Eye (tissue), 1 donor: ENCODE measurements at places on chromosomes 6 and 20.

DNA sequence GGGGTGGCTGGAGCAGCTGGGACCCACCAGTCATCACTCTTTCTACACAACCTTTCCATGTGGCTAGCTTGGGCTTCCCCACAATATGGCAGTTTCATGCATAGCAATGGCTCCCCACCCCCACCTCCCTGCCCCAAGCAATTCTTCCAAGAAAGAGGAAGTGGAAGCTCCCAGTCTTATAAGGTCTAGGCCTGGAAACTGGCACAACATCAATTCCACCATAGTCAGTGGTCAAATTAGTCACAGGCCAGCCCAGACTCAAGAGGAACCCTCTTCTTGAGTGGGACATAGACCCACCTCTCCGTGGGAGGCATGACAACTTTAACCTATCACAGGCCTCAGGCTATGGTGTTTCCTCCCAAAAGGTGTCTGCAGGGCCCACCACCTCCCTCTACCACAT is 17.7 kb downstream of the TGM6 start:
- DNase-seq: no peak

DNA sequence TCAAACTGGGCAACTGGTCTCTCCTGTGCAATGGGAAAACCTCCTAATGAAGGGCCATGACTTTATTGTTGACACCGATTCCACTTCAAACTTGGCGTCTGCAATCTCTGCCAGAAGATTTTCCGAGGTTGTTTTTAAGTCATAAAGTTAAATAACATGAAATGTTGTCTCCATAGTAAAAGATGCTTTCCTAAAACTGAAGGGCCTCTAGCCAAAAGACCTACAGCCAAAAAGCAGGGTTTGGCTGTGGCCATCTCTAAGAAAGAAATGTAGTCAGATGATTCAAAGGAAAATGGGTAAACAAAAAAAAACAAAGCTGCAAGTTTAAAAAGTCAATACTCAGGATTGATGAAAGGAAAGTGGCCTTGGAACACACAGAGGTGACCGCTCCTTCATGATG is 14.1 kb downstream of the CD93 start:
- DNase-seq: no peak

DNA sequence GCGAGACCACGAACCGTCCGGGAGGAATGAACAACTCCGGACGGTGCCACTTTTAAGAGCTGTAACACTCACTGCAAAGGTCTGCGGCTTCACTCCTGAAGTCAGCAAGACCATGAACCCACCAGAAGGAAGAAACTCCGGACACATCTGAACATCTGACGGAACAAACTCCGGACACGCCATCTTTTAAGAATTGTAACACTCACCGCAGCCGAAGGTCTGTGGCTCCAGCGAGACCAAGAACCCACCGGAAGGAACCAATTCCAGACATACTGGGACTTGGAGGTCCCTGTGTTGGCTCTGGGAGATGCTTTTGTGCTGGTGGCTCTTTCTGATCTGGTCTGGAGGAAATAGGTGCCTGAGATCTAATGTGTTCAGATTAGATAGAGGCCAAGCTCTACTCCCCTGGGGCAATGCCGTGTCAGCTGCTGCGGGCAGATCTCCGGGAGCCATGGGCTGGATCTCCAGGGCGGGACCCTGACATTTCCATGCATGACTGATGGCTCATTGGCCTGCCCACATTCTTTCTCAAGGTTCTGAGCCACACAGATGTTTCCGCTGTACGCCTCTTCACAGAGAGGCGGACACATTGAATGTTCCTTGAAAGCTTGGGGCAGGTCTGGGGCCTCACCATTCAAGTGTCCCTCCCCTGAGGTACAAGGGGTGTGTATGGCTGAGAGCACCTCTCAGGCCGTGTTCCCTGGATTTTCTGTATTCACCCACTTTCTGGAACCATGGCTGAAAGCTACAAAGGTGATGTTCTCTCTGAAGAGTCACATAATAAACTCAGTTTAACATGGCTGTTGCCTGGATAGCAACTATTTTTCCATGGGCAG is 29.3 kb downstream of the GMPR start:
- no peak for DNase-seq

DNA sequence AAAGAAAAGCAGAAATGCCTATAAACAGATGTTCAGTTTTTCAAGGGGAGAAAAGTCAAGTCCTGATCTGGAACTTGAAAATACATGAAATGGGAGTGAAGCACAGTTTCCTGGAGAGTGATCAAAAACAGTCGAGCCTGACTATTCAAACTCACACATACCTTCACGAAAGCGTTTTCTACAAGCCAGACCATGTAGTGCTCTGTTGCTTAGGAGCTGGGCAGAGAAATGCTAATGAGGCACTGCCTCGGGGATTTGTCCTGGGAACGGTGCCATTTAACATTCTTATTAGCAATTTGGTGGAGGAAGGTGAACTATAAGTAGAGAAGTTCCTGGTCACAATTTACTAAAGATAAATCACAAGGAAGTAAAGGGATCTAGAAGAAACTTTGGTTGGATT is 5.9 kb downstream of the NHSL1 start:
- DNase-seq: peak; percentile 72

DNA sequence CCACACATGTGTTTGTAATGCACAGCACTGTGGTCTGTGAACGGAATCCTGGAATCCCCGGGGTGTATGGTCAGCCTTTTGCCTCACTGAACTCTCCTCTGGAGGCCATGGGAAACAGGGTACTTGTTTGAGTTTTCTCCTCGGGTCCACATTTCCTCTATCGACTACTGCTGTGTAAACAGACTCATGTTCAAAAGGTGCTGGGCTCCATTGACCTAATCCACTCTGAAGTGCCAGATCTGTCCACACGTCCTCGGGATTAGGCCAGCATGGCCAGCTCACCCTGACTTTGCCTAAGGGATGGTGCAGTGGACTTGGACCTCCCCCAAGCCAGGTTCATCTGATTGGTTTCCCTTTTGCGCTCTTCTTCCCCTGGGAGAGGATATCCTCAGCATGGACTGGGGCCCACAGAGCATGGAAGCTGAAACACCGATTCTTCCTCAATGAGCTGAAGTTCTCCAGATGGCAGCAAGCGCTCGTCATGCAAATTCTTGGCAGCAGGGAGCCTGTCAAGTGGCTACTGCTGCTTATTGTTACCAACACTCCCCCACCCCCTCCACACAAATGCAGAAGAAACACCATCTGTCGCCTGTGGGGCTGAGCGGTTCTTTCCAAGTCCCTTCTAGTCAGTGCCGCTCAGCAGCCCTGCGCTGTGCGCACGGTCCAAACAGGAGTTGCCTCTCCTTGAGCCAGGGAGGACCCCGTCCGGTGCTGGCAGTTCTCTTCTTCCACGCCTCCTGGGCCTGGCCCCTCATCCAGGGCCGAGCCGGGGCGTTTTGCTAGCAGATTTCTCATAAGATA is 292.6 kb upstream of the MARCKS start:
- peak; percentile 96 for DNase-seq

DNA sequence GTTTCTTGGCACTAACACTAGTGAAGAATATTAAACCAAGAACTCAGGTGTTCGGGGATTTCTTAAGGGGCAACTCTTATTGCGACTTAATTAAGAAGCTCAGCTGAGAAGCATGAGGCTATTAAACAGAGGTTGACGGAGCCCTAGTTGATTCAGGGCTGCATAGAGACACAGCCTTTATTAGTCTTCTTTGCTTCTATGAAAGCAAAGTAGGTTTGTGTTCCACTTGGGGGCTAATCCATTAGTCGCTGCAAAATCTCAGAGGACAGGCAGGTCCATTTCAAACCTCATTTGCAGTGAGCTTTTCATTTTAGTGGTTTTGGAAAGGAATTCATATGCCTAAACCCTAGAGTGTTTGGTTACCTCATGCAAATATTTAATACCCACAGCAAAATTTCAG is 506.6 kb upstream of the SULF2 start:
- no peak for DNase-seq

DNA sequence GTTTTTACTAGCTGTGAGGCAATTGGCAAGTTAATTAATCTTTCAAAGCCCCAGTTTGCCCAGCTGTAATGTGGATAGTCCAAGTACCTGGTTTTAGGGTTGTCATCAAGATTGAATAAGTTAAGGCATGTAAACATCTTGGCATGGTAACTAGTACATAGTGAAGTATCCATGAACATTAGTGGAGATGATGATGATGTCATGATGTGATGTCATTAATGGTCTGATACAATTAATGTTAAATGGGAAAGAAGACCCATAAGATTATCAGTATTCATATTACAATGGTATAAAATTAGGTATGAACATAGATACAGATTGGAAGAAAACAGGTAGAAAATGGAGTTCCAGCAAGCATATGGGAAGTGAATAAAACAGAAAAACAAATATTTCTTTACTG is 5.3 kb downstream of the EPB41L1 start:
- no peak for DNase-seq

GRCh38 chr20:11210611-11211010 is 536.8 kb upstream of the JAG1 start:
- DNase-seq: no peak

GRCh38 chr6:142731611-142732010 is 213.4 kb downstream of the HIVEP2 start:
- no peak for DNase-seq

DNA sequence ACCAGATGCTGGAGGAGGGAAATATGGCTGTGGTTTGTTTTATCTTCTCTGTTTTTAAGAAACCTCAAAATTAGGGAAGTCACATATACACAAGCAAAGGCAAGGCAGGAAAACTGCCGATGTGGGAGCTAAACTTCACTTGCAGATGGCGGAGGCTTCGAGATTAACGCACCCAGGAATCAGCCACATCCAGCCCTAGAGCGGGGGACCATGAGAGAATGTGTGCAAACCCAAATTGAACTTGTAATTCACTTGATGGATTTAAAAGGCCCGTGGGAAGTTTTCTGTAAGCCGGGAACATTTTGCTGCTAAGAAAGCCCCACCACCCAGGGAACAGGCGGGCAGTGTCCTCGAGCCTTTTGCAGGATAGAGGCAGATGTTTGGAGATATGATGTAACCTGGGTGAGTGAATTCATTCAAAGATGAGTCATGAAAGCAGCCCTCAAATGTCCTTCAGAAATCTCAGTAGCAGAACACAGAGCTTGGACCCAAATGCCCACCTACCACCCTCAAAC is 39.9 kb downstream of the PREX1 start:
- DNase-seq: peak; percentile 46

GRCh38 chr6:27136978-27137814 is 110.3 kb upstream of the PRSS16 start:
- DNase-seq: no peak
